Islet precursor cell (in vitro differentiated cells): ENCODE measurements at places on chromosomes 3 and 15.

DNA sequence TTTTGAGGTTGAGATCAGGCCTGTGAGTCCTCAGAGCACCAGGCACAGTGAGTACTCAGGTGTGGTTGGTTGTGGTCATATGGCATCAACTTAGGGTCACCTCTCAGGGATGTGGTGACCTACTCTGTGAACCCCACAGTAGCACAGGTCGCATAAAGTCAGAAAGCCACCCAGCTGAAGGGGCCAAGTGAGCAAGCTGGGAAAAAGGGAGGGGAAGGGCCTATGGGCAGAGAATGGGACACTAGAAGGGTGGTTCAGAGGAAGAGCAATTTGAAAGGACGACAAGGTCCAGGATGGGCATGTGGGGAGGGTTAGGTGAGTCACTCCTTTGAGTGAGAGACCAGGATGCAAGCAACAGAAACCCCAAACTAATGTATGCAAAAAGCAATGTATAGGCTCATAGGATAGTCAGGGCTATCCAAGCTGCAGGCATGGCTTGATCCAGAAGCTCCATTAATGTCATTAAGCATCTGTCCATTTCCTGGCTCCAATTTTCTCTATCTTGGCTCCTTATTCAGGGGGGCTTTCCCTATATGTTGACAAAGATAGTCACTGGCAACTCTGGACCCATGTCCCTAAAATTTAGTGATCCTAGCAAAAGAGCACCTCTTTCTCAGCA is 33.5 kb downstream of the HMCES start:
- peak; percentile 42 for DNase-seq

DNA sequence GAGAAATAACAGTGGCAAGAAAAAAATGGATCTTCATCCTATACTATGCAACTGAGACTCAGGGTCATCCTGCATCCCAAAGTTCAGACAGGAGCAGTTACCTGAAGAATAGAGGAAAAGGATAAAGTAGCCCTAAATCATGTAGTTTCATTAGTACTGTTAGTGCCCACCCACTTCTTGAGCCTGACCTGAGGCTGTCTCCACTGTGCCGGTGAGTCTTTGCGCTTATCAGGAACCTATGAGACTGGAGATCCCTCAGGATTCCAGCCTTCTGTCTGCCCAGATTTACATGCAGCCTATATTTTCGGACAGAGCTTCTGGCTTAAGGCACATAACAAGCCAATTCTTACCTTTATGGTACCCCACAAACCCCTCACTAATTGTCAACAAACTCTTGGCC is 791.6 kb downstream of the ROBO1 start:
- DNase-seq, result no peak

DNA sequence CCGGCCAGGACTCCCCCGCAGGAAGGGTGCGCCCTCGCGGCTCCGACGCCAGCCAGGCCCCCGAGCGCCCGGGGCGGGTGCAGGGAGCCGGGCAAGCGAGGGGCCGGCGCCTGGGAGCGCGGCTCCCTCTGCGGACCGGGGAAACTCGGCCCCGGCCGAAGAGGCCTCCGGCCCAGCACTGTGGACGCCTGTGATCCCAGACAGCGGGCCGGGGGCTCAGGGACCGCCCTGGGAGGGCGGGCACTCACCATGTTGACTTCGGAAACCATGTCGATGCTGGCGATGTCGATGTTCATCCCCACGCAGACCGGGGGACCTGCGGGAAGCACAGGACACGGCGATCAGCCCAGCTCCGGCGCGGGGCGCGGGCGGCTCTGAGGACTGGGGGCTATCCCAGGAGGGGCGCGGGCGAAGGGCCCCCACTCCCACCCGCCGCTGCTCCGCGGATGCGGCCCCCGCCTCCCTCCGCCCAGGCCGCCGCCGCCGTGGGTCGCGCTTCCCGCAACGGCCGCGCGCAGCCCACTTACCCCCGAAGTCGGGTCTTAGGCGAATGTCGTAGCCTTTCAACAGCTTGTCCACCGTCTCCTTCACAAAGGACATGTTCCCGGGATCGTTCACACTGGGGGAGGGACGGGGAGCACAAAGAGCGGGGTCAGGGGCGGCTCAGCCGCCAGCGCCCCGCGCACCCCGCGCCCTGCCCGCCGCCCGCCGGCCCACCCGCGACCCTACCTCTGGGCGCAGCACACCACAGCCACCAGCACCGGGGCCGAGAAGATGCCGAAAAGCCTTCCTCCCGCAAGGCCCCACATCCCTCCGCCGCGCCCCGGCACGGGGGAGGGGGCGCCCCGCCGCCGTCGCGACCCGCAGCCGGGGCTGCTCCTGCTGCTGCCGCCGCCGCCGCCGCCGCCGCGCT is at the start of gene GABRB3:
GABRB3 (minus strand) TSS at position 913 of the 913 bp plus-strand sequence.
- DNase-seq, result no peak

DNA sequence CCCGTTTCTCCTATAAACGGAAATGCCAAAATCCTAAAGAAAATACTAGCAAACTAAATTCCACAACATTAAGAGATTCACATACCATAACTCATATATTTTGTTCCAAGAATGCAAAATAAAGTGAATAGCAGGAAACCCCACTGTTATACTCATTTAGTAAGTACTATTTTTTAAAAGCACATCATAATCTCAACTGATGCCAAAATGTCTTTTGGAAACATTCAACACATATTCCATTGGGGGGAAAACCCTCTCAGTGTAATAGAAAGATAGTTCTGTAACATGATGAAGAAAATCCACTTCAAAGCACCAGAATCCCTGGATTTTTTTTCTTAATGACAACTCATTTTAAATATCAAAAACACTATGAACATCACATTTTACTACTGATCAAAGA is 93.0 kb upstream of the EIF1B start:
- DNase-seq, result no peak

GRCh38 chr3:116340680-116341216 is 104.5 kb downstream of the LSAMP start:
- DNase-seq, result no peak

GRCh38 chr3:107431246-107432012 is 54.2 kb downstream of the CCDC54 start:
- DNase-seq, result peak; percentile 90

DNA sequence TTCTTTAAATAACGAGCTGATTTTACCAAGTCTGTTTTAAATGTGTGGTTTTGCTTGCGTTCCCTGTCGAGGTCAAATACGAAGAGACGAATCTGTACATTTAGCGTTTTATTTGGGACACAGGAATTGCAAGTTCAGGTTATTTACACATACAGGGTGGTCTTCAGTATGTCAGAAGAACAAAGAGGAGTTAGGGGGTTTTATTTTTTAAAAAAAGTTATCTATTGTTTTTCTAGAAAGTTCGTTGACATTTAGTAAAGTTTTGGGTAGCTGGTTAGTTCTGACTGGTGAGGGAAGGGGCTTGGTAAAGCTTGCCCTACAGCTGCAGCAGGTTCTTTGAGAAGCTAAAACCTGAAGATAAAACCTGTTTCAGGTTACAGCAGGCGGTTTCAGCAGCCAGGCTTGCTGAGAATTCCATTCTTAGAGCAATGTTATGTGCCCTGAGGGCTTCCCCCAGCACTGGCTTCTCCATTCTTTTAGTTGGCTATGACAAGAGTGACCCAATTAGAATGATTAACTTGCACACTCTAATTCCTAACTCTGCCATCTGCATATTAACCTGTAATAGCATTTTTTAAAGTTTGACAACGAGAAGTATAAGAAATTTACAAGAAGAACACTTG is 815 bp upstream of the ZNF280D start:
- peak; percentile 83 for DNase-seq

- no peak for DNase-seq
Observed at GRCh38 chr15:100727291-100727851, 125.0 kb downstream of the ASB7 start.

- DNase-seq, result no peak
Observed at GRCh38 chr3:43273416-43273815, 12.9 kb upstream of the SNRK start.

GRCh38 chr3:178711753-178712152 is 175.5 kb downstream of the KCNMB2 start:
- no peak for DNase-seq

- peak; percentile 97 for DNase-seq
Observed at GRCh38 chr3:177284383-177284881, 87.2 kb upstream of the TBL1XR1 start.

DNA sequence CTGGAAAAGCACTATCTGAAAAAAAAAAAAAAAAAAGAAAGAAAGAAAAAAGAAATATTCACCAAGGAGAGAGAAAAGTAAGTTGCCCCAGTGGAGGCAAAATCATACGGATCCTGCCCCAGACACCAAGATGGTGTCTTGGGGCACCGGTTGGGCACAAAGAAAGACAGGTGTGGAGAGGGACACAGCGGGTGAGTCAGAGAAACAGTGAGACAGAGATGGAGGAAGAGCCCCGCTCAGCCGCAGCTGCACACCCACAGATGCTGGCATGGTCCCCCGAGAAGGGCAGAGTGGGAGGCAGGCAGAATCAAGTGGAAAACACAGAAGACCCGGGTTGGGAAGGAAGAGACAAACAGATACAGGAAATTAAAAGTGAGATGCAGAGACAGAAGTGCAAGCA is 129.7 kb upstream of the SMAD3 start:
- DNase-seq, result peak; percentile 15

- no peak for DNase-seq
Observed at GRCh38 chr15:25385986-25386385, 52.8 kb downstream of the UBE3A start.
